ENCODE measurements at places on chromosomes 5 and 9.

DNA sequence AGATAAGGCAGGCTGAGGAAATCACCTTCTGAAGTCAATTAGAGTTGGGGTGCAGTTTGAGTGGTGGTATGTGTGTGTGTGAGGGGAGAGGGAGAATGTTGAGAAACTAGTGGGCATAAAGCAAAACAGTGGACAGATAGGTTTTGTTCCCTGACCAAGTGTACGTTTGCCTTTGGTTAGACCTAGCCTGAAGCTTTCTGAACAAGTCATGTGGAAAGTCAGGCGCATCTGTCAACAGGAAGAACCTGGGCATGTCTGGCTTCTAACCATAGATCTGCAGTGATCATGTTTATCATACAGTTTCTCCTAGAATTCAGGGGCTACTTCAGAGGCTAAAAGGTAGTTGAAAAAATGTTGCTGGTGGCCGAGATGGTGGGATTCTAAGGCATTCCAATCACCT lies 143.2 kb upstream of the PCA3 start:
- DNase-seq: no peak

DNA sequence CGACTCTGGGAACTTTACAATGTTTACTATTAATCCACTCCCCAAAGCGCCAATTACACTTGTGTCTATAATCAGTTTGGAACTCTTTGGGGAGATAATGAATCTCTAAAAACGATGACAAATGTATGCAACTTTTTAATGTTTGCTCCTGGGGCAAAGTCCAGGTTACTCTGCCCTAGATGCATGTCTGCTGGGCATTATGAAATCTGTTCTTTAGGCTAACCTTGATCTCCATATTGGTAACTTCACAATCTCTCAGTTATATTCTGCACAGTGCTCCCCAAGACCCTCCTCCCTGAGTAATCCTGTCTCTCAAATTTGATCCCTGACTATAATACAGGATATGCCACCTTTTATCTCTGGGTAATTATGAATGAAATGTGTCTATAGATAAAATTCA lies 152.2 kb upstream of the TRPM3 start:
- DNase-seq: no peak

DNA sequence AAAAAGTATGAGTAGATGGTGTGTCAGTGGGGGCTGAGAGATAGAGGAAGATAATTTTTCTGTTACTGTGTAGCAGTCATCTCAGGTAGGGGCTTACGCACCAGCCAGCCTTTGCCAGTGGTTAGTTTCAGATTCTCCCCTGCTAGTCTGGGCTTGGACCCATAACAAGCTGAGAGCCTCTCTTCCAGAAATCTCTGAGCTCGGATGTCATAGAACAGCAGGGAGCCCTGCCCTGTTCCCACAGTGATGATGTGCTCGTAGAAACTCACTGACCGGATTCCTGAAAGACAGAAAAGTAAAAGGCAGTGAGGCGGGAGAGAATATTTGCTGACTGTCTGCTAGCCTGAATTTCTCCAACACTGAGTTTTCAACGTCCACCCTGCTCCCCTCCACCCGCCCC lies 37.2 kb downstream of the DCAF12 start:
- DNase-seq: no peak

- no peak for DNase-seq
Measured at GRCh38 chr9:81570083-81570482, 119.3 kb downstream of the TLE1 start.

DNA sequence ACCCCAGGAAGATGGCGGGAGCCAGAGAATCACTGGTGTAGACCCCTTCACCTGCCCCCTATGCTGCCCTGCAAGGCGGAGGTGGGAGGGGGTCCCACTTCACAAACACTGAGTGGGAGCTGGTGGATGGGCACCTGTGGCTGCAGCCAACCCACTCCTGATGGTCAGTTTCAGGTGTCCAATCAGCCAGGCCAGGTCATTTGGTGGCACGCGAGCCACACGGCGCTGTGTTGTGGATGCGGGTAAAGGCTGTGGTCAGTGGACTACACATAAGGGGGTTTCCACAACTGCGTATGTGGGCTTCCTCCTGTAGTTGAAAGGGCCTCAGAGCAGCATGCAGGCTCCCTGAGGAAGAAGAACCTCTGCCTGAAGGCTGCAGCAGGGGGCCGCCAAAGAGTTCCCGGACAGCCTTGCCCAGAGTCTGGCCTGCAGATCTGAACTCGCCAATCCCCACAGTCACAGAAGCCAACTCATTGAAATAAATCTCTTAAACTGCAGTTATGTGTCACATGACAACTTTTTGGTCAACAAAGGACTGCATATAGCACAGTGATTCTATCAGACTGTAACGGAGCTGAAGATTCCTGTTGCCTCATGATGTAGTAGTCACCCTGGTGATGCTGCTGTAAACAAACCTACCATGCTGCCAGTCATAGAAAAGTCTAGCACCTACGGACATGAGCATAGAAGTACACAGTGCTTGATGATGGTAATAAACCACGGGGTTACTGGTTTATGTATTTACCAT lies 284.7 kb upstream of the IRX2 start:
- no peak for DNase-seq

GRCh38 chr5:171725205-171725601 lies 60.4 kb upstream of the SMIM23 start:
- DNase-seq: no peak

- DNase-seq: no peak
Measured at GRCh38 chr5:16768184-16768583, 151.4 kb upstream of the RETREG1 start.

DNA sequence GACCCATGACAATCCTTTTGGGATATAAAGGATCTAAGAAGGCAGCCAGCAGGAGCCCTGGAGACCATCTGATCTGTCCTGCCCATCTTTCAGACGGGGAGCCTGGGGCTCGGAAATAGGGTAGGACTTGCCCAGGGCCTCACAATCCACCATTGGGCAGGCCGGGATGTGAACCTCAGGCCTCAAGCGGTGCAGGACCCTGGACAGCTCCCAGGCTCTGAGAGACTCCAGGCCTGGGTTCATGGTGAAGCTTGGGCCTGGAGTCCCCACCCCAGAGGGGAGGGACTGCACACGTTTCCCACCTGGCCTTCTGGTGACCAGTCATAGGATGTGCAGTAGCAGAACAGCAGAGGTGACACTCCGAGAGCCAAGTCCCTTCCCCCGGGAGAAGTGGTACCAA lies 36.6 kb upstream of the RAPGEF1 start:
- no peak for DNase-seq

DNA sequence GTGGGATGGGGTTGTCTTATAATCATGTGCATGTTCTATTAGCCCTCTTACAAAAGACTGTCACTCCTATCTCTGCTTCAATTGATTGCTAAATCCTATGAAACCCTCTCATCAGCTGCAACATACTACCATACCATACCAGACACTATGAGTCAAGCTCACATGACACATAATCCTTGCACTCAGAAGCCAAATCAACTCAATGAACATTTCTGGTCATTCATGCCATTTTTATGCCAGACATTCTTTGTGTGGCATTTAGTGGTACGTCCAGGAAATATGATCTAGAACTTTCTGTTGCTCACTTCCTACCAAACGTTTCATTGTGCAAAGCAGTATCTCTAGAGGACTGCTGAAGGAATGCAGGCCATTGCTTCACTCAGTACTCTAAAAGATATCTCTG lies 159.2 kb upstream of the GNA14 start:
- no peak for DNase-seq

DNA sequence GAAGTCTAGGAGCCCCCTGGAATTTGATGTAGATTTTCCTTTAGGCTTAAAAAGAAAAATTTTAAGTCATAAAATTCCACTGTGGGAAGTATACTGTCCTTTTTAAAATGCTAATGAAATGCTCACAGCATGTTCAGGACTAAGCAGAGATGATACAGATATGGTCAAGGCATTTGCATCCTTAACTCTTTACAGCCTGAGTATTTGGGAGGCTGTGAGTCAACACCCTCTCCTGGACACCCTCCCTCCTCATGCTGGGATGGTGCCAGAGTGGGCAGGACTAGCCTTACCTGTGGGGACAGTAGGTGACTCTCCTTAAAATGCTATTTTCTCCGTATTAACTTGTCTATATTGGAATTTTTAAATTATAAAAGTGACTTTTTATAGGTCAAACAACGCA lies 197.4 kb upstream of the ELL2 start:
- DNase-seq: no peak

- no peak for DNase-seq
Measured at GRCh38 chr5:127330116-127330515, 39.5 kb downstream of the MEGF10 start.

- DNase-seq: no peak
Measured at GRCh38 chr9:89969156-89969675, 364.4 kb downstream of the GADD45G start.

- no peak for DNase-seq
Measured at GRCh38 chr9:98652741-98653140, 56.0 kb downstream of the GABBR2 start.

GRCh38 chr5:102226321-102226720 lies 69.8 kb downstream of the SLCO4C1 start:
- no peak for DNase-seq

DNA sequence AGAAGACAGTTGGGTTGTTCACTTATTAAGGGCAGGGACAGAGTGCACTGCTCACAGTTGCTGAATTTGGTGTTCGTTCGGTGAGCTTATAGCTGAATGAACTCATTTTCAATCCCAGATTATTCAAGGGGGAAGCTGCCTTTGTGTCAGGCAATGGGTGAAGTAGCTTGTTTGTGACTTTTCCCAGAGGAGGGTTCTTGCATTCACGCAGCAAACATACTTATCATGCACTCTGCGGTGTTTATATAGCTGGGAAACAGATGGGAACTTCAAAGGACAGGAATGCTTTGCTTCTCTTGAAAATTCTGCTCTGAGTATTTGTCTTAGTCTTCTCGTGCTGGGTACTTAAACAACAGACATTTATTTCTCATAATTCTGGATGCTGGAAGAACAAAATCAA lies 64.7 kb upstream of the ABCA1 start:
- DNase-seq: no peak

- no peak for DNase-seq
Measured at GRCh38 chr9:85515021-85515420, 226.7 kb downstream of the AGTPBP1 start.

DNA sequence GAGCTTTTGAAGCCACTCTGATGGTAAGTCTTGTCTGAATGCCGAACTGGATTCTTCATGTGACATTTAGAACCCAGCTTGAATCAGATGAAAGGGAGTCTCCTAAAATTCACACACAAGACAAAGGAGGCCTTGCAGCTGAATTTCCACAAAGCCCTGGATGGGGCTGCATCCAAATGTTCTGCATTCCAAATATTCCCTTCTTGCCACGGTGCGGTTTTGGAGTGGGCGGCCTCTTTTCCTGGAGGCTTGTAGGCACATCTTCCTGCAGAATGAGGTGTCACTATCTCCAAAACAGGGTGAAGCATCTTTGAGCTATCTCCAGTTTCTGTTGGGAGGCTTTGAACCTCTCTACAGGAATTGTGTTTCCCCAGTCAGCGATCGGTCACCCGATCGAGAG lies 342.7 kb downstream of the ARHGEF28 start:
- DNase-seq: no peak

DNA sequence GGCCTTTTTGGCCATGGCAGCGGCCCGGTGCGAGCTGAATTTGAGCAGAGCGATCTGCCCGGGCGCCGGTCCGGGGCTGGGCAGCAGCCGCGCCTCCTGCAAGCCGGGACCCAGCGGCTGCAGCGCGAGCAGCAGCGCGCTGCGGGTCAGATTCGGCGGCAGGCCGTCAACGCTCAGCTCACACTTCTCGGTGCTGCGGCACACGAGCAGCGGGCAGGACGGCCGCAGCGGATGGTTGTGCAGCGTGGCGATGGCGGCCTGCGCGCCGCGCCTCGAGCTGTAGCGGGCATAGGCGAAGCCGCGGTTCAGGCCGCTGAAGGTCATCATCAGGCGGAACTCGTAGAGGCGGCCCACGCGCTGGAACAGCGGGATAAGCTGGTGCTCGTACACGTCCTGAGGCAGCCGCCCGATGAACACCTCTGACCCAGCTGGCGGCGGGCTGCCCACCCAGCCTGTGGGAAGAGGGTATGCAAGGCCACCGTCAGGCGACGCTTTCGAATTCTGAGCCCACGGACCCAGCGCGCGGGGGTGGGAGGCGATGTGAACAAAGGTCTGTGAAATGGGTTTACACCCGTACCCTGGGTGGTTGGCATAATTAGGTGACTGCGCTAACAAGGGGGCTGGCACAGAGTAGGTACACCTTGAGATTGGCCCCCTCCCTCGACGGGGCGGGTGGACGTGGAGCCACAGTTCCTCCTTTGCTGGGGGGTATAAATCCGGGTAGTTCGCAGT lies 755 bp downstream of the DND1 start:
- no peak for DNase-seq

DNA sequence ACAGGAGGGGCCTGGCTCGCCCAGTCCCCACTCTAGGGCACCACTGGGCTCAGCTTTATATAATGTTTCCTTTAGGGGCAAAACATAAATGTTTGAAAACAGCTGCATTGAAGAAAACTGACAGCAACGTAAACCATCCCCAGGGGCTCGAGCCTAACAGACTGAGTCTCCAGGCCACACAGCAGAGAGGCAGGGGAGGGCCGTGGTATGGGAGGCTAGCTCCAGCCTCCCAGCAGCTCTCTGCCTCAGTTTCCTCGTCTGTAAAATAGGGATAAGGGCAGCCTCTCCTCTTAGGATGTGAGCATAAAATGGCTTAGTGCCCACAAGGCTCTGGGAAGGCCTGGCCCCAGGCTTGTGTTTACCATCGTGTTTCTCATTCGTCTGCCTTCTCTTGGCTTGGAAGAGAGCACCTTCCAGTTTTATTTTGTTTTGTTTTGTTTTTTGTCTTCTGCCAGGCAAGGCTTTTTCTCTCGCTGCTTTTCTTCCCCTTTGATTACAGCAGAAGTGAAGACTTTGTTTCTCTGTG lies 2.7 kb downstream of the ANKRD33B start:
- DNase-seq: no peak

DNA sequence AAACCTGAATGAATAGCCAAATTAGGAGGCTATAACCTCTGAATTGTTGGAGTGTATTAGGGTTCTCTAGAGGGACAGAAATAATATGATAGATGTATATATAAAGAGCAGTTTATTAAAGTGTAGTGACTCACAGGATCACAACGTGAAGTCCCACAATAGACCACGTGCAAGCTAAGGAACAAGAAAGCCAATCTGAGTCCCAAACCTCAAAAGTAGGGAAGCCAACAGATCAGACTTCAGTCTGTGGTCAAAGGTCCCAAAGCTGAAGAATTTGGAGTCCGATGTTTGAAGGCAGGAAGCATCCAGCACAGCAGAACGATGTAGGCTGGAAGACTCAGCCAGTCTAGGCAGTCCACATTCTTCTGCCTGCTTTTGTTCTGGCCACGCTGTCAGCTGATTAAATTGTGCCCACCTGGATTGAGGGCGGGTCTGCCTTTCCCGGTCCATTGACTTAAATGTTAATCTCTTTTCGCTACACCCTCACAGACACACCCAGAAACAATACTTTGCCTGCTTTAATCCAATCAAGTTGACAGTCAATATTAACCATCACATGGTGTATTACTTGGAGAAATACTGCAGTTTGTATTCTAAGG lies 550.6 kb downstream of the CDH10 start:
- DNase-seq: no peak

GRCh38 chr5:1523480-1523792 lies 324 bp downstream of the LPCAT1 start:
- no peak for DNase-seq

GRCh38 chr5:84253946-84254345 lies 130.7 kb downstream of the EDIL3 start:
- no peak for DNase-seq

- no peak for DNase-seq
Measured at GRCh38 chr5:174516741-174517140, 207.6 kb upstream of the MSX2 start.

GRCh38 chr5:86885489-86886230 lies 267.9 kb downstream of the COX7C start:
- DNase-seq: no peak

GRCh38 chr9:29211580-29212396 lies 1638.5 kb upstream of the C9orf72 start:
- DNase-seq: no peak

All from stimulated activated CD8-positive, alpha-beta memory T cell treated with anti-CD3 and anti-CD28 coated beads, Interleukin-2, amount 100 ng/mL, for 1 hour (primary cell).